ENCODE measurements at places on chromosomes 6 and 20.
A peak's percentile ranks its signal among the peaks of the same experiment; 100 is the strongest.

GRCh38 chr20:2602746-2603145, 49.7 kb upstream of the NOP56 start:
- DNase-seq: no peak

- DNase-seq: peak; percentile 7
These were observed 290.2 kb downstream of the BTBD3 start for GRCh38 chr20:12207875-12208274.

DNA sequence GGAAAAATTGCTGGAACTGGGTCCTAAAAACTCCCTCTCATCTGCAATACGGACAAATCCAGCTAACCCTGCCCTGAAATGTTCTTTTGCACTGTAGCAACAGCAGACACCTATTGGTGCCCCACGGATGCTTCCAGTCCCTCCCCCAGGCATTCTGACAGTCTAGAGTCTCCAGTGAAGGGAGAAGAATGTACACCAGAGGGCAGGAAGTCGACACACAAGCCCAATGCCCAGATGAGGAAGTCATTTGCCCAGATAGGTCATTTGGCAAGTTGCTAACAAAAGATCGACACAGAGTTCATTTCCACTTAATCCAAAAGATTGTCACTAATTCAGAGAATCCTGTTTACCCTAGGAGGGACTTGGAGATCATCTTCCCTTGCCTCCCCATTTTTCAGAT, 293.0 kb upstream of the PRDM1 start:
- DNase-seq: peak; percentile 58

DNA sequence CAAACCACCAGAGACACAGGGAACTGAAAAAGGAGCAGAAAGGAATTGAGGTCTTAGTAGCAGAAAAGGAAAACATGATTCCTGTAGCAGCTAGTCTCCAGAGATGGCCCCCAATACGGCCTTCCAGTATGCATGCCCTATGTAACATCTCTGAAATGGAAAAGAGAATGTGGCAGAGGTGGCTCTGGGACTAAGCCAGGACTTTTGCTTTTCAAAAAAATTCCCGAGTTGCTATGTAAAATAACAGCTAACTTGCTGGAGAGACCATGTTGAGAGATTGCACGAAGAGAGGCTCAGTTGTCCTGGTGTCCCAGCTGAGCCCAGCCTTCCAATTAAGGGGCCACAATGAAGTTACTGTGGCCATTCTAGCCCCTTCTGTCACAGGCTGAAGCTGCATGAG, 27.7 kb downstream of the IL20RA start:
- no peak for DNase-seq

DNA sequence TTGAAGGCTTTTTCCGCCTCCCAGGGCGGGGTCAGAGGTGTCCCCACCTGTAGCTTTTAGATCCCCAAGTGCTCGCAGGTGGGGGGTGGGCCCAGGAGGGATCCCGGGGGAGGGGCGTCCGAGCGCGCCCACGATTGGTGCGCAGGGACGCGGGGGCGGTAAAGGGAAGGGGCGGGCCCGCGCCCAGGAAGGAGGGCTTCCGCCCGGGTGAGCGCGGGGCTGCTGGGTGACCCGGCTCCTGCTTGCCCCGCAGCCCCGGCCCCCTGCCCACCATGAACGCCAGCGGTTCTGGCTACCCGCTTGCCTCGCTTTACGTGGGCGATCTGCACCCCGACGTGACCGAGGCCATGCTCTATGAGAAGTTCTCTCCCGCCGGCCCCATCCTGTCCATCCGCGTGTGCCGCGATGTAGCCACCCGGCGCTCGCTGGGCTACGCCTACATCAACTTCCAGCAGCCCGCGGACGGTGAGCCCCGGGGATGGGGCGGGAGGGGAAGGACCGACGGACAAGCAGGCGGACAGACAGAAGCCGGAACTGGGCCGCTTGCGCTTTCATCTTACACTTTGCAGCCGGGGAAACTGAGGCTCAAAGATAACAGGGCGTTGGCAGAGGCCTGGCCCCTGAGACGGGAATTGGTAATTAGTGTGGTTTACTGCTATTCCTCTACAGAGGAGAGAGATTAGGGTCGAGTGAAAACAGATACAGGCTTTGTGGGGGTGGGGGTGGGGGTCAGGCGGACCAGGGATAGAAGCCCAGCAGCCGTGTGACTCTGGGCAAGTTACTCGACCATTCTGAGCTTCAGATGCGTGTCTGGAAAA, at the start of gene PABPC1L:
Gene PABPC1L, plus strand, starts transcription at position 189 of the 818 bp plus-strand sequence. Its CDS starts 84 bp downstream, at position 273.
- peak; percentile 85 for DNase-seq

DNA sequence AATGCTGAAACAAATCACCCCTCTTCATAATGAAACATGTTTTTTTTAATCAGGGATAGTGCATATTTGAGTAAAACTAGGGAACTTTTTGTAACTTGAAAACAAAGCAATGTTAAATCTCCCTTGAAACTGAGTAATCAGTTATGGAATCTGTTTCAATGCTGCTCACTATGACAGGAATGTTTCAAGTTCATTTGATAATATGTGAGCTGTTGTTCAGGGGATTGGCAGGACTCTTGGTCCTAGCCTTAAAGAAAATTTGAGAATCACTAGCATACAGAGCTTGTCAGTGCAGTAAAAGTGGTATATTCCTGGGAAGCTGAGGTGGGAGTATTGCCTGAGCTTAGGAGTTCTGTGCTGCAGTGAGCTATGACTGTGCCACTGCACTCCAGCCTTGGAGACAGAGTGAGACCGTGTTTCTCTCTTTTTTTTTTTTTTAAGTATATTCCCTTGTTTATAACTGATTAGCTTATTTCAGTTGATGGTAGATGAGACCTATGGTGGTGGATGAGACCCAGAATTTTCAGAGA, 21.6 kb upstream of the CALHM6 start:
- DNase-seq: no peak

GRCh38 chr6:100768816-100769351, 112.2 kb downstream of the ASCC3 start:
- DNase-seq: no peak

DNA sequence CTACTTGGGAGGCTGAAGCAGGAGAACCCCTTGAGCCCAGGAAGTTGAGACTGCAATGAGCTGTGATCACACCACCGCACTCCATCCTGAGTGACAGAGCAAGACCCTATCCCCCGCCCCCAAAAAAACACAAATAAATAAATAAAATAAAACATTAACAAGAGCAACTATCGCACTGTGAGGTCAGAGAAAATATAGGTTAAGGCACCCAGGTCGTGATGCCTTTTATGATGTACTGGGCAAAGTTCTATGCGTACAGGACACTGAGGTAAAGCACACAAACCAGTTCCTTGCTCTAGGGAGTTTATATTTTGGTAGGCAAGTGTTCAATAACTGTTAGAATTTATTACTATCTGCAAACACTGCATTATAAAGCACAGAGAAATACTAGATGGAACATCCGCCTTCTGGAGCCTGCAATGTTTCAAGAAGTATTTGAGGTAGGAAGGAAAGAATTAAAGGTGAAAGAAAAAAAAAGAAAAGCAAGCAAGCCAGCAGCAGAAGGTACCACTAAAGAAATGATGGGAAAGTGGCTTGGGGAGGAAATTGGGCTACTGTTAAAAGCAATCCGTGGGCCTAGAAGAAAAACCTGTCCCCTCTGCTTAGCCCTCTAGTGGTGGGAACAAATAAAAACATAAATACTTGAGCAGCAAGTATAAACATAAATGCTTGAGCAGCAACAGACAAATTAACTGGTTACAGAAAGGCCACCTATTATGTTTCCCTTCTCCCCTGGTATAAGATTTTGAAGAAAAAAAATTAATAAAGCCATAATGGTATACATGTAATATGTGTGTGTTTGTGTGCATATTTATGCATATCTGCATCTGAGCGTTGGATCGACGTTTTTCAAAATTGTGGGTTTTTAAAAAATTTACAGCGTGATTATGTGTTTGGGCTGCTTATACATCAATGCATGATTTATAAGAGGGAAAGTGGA, 128.0 kb downstream of the PHACTR1 start:
- DNase-seq: peak; percentile 22

- DNase-seq: no peak
These were observed 32.2 kb downstream of the CLVS2 start for GRCh38 chr6:123028263-123028662.

DNA sequence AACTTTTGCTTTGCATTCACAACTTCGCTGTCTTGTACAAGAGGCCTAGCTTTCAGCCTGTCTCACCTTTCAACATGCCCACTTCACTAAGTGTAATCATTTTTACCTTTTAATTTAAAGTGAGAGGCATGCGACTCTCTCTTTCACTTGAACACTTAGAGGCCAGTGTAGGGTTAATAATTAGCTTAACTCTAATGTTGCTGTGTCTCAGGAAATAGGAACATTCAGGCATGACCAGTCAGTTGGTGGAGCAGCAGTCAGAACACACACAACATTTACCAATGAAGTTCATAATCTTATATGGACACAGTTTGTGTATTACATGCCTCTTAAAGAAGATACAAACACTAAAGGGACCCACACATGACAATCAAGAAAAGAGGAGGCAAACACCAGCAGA, 47.6 kb downstream of the HTR1B start:
- DNase-seq: no peak

DNA sequence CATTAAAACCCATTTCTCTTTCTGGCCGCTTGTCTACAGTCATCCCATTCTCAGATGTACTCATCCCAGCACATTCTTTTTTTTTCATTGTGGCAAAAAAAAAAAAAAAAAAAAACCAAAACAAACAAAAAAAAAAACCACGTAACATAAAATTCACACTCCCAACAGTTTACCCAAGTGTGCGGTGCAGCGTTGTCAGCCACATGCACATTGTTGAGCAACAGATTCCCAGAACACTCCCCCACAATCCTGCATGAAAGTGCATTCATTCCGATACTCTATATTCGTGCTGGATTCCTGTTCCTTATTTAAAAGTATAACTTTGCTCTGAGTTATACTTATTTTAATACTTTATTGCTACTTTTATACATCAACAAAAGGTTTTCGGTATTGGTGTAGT, 96.0 kb downstream of the SASH1 start:
- no peak for DNase-seq

DNA sequence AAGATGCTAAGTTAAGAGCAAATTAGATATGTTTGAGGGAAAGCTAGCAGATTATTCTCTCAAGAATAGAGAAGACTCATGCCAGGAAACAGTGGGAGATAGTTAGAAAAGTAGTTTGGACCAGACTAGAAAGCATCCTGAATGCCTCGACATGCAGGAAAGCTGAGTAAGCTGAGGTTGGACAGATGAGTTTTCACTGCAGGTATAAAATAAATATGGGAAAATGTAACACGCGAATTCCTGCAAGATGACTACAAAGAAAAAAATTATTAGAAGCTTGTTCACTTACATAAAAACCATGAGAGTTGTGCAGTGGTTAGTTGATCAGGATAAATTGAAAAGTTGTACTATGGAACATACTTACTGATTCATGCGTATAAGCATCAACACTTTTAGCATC, 484.2 kb upstream of the MANEA start:
- DNase-seq: no peak

- DNase-seq: no peak
These were observed 21.7 kb upstream of the MYLIP start for GRCh38 chr6:16106991-16107787.

GRCh38 chr6:125918681-125919566, 37.6 kb upstream of the HINT3 start:
- DNase-seq: peak; percentile 85

DNA sequence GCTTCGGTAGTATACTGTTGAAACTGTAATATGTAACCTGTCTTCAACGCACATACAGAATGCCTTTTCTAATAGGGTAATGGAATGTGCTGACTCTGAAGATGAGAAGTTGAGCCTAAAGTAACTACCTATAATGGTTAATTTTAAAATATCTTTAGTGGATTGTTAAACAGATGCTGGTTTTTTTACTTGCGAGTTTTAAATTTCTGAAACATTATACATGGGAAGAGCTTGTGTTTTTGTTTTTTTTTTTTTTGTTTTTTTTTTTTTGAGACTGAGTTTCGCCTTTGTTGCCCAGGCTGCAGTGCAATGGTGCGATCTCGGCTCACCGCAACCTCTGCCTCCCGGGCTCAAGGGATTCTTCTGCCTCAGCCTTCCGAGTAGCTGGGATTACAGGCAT, 166.9 kb downstream of the JARID2 start:
- DNase-seq: no peak

- no peak for DNase-seq
These were observed 65.3 kb downstream of the PRR18 start for GRCh38 chr6:166242888-166243287.

DNA sequence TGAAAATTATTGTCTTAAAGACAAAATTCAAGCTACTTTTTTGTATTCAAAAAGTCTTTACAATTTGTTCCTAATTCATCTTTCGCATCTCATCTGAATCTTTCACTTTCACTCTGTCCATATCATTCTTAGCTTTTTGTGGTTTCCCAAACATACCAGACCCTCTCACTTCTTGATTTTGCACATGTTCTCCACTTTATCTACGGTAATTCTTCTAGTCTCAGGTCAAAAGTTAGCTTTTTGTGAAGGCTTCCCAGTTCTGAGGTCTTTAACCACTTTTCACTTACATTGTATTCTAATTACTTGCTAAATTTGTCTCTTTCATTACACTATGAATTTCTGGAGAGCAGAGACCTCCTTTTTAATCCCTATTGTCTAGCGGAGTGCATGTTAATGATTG, 34.6 kb upstream of the EPHA7 start:
- DNase-seq: no peak

DNA sequence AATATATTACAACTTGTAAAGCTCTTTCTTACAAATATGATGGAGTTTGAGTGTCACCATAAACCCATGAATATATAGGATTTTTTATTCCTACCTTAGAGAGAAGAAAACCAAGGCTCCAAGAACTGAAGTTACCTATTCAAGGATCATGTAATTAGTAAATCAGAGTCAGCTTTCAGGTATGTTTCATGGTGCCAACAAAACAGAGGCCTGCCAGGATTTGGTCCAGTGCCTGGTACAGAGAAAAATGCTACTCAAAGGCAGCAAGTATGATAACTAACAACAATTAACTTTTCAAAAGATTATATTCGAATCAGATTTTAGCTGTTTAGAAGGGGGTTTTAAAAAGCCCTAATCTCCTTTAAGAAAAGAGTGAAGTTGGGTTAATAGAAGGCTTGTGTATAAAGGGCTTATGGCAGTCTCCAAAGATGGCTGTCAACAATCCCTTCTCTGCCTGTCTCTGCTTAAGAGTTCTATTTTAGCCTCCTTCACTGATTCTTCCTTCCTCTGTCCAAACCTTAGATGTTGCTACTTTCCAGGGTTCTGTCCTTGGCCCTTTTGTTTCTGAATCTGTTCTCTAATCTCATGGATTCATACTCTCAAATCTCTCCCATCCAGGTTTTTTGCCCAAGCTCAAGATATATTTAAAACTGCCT, 7.8 kb downstream of the MAP3K7 start:
- DNase-seq: no peak

- DNase-seq: no peak
These were observed 142.5 kb upstream of the ID4 start for GRCh38 chr6:19694697-19695096.

- peak; percentile 50 for DNase-seq
These were observed 94.3 kb downstream of the JPH2 start for GRCh38 chr20:44092551-44093248.

DNA sequence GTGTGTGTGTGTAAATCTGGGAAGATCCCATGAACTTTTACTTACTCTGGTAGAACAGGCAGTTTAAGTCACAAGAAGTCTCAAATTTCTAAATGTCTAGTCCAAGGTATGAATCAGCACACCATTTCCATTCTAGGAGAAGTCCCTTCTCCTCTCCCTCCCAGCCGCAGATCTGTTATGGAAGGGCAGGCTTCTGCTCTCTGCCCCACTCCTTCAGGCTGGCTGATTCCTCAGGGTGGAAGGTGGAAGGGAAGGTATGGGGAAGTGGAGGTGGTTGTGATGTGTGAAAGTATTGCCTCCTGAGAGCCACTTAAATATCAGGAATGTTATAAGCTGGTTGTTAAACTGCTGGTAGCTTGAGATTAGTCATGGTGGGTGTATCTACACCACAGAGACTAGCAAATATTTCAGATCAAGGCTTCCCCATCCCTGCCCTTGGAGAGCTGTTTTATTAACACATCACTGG, 44.5 kb upstream of the LAMA4 start:
- no peak for DNase-seq

Measured in activated CD4-positive, alpha-beta T cell treated with anti-CD3 and anti-CD28 coated beads, Interleukin-2, Interleukin-6, amounts not matched to agents 100 ng/mL and 50 ng/mL, durations not matched to agents 16 hours and 8 hours (primary cell).